ENCODE measurements at places on chromosomes 2 and 18.

GRCh38 chr2:215071676-215072075, 66.8 kb downstream of the ABCA12 start:
- no peak for DNase-seq

- DNase-seq, result no peak
Measured at GRCh38 chr2:238586931-238587775, 160.4 kb downstream of the ASB1 start.

DNA sequence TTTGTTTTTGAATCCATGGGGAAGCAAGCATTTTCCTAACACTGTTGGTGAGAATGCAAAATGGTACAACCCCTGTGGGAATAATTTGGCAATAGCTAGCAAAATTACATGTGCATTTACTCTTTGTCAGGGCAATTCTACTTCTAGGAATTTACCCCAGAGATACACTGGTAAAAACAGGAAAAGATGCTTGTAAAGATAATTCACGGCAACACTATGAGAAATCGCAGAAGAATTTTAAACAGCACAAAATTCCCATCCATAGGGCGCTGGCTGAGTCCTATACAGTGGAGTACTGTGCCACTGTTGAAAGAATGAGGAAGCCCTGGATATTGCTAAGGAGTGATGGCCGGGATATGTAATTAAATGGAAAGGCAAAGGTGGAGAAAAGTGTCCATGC, 75.8 kb downstream of the DGKD start:
- peak; percentile 73 for DNase-seq

DNA sequence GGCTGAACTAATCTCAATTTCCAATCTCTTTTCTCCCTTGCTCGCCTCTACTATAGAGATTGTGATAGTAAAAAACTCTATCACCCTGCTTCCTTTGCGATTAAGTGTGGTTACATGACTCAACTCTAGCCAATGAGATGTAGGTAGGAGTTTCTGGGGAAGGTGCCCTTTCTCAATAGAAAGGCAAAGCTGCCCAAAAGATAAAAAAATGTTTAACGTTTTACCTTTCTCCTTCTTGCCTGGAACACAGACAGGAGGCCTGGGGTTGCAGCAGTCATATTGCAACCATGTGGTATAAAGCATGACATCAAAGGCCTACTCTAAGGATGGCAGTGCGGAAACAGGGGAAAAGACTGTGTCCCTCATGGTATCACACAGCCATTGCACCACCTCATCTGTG, 31.5 kb downstream of the TMEM37 start:
- DNase-seq, result no peak

DNA sequence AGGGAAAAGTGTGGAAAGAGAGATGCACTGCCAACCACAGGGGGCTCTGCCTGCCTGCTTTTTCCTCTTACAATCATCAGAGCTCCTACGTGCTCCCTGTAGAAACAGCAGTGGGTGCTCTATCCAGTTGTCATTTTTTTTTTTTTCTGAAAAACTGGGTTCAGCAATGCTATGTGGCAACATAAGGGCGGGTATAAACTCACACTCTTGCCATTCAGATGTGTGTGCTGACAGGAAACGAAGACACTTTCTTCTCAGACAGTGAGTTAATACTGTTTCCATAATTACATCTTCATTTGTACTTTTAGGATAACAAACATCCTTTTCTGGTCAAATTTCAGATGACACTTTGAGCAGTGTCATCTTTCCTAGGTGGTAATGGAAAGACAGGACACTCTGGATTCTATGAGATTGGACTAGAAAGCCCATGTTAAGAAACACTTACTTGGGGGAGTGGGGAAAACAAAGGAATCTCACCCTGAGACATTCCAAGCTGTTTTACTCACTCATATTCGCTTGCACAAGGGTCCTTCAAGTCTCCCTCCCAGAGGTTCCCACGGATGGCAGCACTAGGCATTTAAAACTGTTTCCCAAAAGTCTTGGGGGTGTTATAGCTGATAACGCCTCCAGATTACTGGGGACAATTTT, 41.3 kb downstream of the CCDC93 start:
- no peak for DNase-seq

DNA sequence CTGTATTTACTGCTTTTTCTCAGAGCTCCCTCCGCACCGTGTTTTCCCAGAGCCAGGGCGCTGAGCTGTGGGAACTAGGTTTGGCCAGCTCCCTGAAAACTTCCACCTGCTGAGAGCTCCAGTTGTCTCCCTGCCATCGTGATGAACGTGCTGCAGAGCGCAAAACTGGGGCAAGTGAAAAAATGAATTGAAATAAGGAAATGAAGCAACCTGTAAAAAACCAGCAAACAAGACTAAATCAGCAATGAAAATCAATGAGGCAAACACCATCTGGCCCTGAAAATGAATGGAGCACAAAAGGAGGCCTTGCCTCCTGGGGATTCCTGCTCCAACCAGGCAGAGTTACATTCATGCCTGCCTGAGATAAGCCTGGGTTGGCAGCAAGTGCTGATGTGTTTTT, 129.9 kb downstream of the MARCHF4 start:
- DNase-seq, result no peak

DNA sequence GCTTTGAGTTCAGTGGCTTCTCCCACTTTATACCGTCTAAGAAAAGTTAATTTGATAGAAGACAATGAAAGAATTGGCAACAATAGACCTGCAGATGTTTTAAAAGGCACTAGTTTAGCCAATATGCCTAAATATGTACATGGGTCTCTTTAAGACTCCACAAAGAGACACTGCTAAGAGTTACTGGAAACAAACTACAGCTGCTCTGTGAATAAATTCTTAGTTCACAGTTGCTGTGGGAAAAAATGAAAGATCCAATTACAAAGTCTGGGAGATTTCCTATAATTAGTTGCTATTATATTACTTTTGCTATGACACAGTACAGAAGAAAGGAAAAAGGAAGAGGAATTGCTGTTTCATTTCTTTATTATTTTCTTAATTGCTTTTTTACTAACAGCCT, 34.3 kb downstream of the SCN9A start:
- no peak for DNase-seq

GRCh38 chr2:226716126-226716525, 83.5 kb downstream of the IRS1 start:
- no peak for DNase-seq

GRCh38 chr18:79715280-79715679, 35.7 kb downstream of the CTDP1 start:
- DNase-seq, result no peak

- no peak for DNase-seq
Measured at GRCh38 chr2:75505012-75505411, 55.7 kb downstream of the EVA1A start.

GRCh38 chr2:224691563-224691962, 24.6 kb downstream of the CCDC195 start:
- no peak for DNase-seq

DNA sequence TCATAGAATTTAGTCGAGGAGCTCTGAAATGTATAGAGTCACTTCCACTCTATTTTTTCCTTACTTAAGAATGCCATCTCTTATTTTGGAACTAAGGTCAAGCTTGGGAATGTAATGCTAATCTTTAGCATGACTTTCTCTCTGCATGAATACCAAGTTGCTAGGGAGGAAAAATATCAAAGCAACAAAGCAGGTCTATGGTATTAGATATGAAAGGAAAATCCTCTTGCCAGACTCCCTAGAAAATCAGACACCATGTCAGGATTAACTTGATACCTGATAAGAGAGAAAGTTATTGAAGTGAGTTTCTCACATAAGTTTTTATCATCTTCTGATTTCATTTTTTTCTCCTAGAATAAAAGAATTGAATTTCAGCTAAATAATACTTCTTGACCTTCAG, 341.7 kb upstream of the ZNF804A start:
- DNase-seq, result no peak

Data from RPMI7951 (cell line).